Activated CD8-positive, alpha-beta memory T cell treated with anti-CD3 and anti-CD28 coated beads, Interleukin-2, amount 10 ng/mL, durations not matched to agents 7 days and 5 days (primary cell): ENCODE measurements at places on chromosomes 1 and 21.
A peak's percentile ranks its signal among the peaks of the same experiment; 100 is the strongest.

DNA sequence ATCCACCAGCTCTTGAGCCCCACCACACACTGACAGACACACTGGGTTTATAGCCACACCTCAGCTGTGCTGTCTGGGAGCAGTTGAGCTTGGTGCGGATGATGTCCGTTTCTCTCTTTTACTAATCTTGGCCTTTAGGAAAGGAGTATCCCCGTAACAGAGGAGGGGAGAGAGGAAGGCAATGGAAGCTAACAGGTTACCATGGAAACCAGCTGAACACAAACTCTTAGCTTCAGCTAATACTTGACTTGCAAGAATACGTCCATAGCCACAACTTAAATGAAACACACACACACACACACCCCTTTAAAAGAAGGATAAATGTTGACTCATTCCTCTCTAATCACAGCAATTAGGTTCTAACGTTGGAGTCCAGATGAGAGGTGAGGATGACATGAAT lies 28.0 kb upstream of the LRRN2 start:
- no peak for DNase-seq

- DNase-seq: no peak
Observed at GRCh38 chr1:10471411-10472219, 714 bp downstream of the DFFA start.

GRCh38 chr1:160082487-160082886 lies 1.1 kb downstream of the KCNJ9 start:
- DNase-seq: no peak

- no peak for DNase-seq
Observed at GRCh38 chr1:76252431-76252830, 177.9 kb downstream of the ST6GALNAC3 start.

- DNase-seq: no peak
Observed at GRCh38 chr1:185105121-185105520, 51.6 kb downstream of the TRMT1L start.

DNA sequence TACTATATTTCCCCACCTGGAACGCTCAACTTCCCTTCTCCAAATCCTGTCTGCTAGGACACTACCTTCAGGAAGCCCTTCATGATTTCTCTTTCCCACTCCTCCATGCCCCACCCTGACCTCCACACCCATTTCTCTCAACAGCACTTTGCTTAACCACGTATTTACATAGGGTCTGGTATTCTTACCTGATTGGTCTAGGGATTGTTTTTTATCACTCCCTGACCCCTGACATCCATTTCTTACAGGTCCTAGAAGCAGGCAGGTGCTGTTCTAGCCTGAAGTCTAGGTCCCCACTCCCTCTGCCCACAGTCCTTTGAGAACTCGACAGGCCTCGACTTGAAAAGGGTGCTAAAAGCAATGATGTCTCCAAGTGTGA lies 47.5 kb downstream of the DMAP1 start:
- DNase-seq: no peak

- DNase-seq: no peak
Observed at GRCh38 chr21:39103689-39104088, 79.6 kb downstream of the PSMG1 start.

GRCh38 chr1:76203127-76203526 lies 128.6 kb downstream of the ST6GALNAC3 start:
- no peak for DNase-seq

DNA sequence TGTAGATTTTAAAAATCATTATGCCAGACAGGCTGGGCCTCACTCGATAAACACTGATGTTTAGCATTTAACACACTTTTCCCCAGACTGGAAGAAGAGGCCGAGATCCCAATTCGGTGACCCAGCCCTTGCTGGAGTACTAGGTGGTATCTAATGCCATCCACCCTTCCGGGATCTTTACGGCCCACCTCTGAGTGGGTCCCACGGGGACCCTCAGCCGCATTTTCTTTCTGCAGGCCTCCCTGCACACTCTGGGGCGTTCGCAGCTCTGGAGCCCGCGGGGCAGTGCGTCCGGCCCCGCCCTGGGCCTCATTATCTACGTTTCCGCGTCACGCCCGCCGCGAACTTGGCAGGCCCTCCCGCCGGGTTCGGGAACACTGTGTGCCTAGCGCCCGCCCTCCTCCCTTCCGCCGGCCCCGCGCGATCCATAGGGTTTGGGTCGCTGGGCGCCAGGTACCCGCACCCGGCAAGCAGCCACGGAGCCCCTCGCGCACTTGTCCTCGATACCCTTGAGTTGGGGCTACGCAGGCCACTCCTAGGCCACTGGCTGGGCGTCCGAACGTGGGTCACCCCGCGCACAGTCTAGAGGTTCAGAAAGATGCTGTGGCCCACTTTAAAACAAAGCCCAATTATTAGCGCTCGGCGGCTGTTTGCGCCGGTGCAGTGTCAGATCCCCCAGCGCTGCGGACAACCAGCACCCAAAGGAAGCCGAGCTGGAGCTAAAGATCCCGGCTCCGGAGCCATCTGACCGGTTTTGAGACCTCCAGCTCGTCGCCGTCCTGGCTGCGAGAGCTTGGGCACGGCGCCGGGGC lies 950 bp upstream of the EVA1C start:
- peak; percentile 81 for DNase-seq

DNA sequence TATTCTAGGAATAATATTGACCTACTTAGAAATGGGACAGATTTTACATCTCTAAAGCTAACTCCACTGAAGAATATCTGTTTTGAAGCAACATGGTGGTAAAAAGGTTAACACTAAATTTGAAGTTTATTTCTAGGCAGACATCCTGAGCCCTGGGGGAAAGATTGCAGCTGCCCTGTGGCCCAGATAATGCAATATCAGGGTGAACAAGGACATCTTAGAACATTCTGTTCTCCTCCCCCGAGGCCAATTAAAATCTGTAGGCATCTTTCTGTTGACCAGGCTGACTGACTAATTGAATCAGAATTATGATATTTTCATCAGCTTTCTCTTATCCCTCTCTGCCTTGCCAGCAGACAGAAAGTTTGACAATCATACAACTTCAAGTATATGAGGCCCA lies 149.8 kb upstream of the DUSP10 start:
- no peak for DNase-seq

GRCh38 chr1:92538048-92538412 lies 51.3 kb upstream of the GFI1 start:
- no peak for DNase-seq

GRCh38 chr1:39564340-39564739 lies 12.2 kb downstream of the PABPC4 start:
- no peak for DNase-seq

DNA sequence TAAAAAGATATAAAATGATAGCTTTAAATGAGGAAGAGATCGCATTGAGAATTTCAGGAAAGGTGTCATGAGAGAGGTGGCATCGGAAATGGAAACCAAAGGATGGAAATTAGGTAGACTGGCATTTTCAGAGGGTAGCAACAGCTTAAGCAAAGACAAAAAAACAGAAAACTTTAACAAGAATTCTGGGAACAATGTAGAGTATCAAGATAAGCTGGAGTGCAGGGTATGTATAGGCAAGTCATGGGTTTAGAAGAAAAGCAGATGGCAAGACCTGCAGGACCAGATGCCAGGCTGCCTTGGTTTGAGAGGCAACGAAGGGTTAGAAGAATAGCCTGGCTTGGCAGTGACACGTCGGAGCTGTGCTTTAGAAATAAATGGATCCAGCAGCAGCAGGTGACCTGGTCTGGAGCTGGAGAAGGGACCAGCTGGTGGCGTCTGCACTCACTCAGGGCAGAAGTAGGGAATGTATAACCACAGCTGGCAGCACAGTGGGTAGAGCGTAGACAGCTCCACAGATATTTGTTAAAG lies 149.4 kb upstream of the TIAM1 start:
- DNase-seq: no peak

- no peak for DNase-seq
Observed at GRCh38 chr1:46520063-46520911, 30.7 kb downstream of the DMBX1 start.

GRCh38 chr1:109573785-109574184 lies 25.4 kb downstream of the GNAI3 start:
- DNase-seq: no peak

- peak; percentile 41 for DNase-seq
Observed at GRCh38 chr1:97137862-97138514, 416.4 kb downstream of the PTBP2 start.

DNA sequence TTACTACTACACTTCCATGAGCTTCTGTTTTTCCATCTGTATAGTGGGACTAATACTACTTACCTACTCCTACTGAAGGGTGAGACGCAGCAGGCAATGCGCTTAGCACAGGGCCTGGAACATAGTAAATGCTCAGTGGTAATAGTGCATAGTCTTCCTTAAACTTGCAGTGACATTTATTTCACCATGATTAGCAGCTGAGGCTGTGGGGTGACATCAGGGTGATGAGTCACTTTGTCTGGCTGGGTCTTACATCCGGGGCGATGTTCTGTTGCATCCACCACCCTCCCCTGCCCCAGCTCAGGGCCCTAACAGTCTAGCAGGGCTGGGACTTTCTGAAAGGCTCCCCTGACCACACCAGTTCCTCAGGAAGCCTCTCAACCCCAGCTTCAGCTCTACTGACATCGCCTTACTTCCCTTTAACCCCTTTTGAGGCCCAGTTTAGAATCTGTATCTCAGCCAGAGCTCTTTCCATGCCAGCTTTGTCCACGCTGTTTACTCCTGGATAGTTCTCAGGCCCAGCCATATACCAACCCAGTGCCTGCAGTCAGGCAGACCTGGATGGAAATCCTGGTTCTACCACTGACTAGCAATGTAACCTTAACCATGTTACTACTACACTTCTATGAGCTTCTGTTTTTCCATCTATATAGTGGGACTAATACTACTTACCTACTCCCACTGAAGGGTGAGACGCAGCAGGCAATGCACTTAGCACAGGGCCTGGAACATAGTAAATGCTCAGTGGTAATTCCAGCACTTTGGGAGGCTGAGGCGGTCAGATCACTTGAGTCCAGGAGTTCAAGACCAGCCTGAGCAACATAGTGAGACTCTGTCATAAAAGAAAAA lies 66.3 kb downstream of the CD58 start:
- peak; percentile 96 for DNase-seq

- DNase-seq: no peak
Observed at GRCh38 chr1:174166530-174167264, 7.4 kb downstream of the RABGAP1L start.

- no peak for DNase-seq
Observed at GRCh38 chr1:205373022-205373797, 16.5 kb upstream of the KLHDC8A start.

GRCh38 chr1:19208710-19209438 lies 1.2 kb downstream of the UBR4 start:
- no peak for DNase-seq

DNA sequence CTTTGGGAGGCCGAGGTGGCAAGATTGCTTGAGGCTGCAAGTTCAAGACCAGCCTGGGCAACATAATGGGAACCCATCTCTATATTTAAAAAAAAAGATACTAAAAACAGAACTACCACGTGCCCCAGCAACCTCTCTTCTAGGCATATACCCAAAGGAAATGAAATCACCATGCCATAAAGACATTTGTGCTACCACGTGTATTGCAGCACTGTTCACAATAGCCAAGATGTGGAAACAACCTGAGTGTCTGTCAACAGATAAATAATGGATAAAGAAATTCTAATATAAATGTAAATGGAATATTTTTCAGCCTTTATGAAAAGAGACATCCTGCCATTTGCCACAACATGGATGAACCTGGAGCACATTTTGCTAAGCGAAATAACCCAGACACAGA lies 128.6 kb downstream of the PCNX2 start:
- no peak for DNase-seq

- no peak for DNase-seq
Observed at GRCh38 chr1:116078699-116079223, 32.4 kb upstream of the MAB21L3 start.

- DNase-seq: no peak
Observed at GRCh38 chr21:45887788-45888187, 93.8 kb upstream of the COL6A1 start.

GRCh38 chr1:155038602-155039307 lies 5.1 kb downstream of the DCST1 start:
- no peak for DNase-seq

DNA sequence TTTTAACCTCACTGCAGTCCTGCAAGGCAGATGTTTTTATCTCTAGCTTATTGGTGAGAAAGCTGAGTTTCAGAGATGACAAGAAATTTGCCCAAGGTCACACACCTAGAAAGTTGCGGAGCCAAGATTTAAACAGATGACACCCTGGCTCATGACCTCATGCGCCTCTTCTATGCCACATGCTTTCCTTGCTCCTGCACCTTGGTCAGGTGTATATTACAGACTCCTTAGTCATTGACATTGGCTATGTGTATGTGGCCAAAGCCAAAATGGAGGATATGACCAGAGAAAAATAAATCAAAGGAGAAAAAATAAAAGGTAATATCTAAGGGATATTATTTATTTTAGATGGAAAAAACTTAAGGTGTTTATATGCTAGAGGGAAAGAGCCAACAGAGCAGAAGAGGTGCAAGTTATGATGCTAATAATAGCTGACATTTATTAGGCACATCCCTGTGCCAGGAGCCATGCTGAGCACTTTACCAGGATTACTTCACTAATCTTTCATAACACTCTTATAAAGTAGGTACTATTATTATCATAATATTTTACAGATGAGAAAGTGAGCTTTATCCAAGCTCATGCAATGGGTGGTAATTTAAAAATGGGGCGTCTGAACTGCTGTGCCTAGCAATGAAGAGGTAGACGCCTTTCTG lies 13.8 kb upstream of the MYOC start:
- no peak for DNase-seq

GRCh38 chr1:207883660-207884250 lies 27.2 kb downstream of the CD34 start:
- no peak for DNase-seq

- no peak for DNase-seq
Observed at GRCh38 chr1:193819376-193819775, 633.0 kb upstream of the B3GALT2 start.

DNA sequence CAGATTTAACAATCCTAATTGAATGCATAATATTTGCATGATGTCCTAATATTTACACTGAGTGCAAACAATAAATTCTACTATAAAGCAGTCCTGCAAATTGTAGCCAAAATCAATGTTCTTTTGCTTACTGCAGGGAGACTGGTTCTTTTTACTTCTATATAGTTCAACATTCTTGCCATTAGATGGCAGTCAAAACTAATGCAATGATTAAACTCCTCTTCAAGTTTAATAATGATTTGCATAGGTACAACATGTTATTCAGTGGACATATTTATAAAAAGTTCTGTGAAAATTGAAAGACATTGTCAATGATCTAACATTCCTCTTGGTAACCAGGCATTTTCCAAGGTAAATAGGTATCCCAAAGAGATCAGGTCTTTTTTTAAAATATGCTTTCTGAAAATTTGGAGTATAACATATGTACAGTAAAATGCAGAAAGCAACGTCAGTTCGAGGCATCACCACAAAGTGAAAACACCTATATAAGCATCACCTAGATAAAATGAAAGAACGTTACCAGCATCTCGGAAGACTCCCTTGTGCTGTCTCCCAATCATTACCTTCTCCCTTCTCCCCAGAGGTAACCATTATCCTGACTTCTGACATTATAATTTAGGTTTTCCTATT lies 9.8 kb upstream of the FNBP1L start:
- no peak for DNase-seq

DNA sequence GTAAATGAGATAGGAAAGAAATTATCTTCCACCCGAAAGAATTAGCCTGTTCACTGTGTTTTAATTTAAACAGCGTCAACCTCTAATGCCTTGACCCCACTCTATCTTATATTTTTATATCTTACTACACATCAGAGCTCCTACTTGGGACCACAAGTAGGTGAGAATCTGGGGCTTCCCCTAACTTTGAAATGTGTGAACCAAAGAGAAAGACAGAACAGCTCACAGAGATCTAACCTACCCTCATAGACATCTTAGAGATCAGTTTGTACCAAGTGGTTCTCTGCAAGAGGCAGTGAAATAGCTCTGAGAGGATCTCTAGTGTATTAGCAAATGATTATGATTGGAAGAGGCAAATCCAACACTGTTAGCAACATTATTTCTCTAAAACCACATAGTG lies 31.0 kb upstream of the IFI16 start:
- DNase-seq: no peak

- DNase-seq: no peak
Observed at GRCh38 chr1:218886101-218886871, 287.4 kb upstream of the LYPLAL1 start.
